ENCODE measurements at places on chromosomes 4 and X.

- no peak for DNase-seq
These were observed 104.7 kb downstream of the GATB start for GRCh38 chr4:151656058-151656457.

DNA sequence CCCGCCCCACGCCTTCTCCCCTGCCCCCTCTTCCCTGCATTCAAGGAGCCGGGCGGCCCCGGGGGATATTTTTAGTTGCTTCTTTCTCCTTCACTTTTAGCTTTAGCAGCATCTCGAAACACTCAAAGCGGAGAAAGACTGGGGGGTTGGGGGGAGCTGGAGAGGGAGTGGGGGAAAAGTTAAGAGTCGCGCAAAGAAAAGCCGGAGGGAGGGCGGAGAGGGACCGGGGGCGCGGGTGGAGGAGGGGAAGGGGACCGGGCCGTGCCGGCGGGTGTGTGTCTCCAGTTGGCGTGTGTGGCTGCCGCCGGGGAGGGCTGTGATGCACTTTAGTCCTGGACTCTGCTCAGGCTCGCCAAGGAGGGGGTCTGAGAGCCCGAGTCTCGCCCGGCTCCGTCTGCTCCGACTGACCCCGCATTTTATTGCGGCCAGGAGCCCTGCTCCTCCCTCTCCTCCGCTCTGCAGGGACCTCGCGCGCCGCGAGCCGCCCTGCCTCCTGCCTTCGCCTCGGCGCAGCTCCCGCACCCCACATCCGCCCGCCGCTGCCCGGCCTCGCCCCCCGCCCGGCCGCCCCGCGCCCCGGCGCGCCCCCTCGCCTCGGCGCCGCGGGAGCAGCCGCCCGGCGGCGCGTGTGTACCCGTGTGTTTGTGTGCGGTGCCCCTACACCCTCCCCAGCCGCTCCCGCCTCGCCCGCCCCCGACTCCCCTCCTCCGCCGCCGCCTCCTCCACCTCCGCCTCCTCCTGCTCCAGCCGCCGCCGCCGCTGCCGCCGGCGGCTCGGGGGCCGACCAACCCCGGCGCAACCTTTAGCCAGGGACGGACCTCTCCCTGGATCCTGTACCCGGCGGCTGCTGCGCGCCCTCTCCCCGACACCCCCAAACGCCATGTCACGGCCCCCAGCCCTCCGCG lies 1.4 kb downstream of the ZNF827 start:
- peak; percentile 37 for DNase-seq

DNA sequence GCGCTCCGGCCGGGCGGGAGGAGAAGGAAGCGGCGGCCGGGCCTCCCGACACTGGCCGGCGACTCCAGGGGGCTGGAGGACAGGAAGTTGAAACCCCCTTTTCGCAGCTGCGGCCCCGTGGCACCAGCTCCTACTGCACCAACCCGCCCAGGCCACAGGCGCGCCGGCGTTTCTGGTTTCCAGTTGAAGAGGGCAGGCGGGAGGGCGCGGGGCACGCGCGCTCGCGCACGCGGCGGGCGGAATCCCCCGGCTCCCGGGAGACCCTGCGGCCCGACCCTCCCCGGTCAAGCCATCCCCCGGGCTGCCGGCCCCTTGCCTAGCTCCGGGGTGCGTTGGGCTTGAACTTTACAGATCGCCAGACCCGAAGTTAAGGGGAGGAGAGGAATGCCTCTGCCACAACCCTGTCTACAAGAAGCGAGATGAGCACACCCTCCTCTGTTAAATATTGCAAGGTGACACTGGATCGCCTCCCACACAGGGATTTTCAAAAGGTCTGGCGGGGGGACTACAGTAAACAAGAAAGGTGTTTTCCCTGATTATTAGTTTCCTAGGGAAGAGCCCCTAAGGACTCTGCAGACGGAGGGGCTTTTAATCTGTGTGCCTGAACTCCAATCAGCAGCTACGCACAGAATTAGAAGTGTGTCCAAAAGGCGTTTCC lies 1.4 kb downstream of the ELOVL6 start:
- DNase-seq: peak; percentile 53

DNA sequence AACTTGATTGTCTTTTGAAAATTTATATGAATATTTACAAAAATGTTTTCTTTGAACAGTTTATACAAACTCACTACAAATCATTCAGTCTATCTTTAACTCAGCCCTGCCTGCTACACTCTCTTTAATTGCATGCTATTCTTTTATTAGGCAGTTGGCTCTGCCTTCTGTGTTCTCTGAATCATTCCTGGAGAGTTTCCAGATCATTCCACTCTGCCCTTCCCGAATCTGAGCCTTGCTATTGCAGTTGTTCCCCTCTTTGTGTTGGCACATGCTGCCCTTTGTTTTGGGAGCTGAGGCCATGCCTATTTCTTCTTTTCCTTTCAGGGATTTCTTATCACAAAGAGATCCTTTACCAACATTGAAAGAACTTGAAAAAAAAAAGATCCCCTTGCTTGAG lies 8.7 kb upstream of the TECRL start:
- no peak for DNase-seq

DNA sequence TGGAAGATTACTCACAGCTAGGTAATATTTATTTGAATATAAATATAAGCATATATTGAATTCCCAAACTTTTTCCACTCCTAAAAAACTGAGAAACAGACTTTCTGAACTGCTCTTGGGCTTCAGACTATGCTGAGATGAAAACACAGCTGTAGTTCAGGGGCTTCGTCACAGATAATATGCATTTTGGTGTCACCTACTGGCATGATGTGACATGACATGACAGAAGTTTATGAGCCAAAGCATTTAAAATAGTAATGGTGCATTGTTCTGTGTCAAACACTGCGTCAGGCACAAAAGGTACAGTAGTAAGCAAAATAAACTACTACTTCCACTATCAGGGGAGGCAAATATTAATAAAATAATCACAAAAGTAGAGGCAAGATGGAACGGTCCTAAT lies 171.3 kb downstream of the BTC start:
- DNase-seq: no peak

DNA sequence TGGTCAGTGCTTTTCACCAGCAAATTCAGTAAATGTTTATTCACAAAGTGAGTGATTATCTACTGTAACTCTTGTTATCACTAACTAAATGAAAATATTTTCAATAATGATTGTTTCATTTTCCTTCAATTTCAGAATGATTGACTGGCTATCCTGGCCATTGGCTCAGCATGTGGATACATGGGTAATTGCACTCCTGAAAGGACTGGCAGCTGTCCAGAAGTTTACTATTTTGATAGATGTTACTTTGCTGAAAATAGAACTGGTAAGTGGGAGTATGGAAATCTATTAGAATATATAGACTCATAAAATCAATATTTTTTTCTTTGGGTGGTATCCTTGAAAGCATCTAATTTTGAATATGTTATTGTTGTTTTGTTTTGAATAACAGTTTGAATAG lies 10.9 kb downstream of the USP38 start:
- no peak for DNase-seq

GRCh38 chr4:100511896-100512295 lies 5.9 kb downstream of the EMCN start:
- no peak for DNase-seq

- DNase-seq: no peak
These were observed 2.8 kb upstream of the PRR27 start for GRCh38 chr4:70151271-70151670.

- no peak for DNase-seq
These were observed 671 bp downstream of the HPF1 start for GRCh38 chr4:169756971-169757574.

DNA sequence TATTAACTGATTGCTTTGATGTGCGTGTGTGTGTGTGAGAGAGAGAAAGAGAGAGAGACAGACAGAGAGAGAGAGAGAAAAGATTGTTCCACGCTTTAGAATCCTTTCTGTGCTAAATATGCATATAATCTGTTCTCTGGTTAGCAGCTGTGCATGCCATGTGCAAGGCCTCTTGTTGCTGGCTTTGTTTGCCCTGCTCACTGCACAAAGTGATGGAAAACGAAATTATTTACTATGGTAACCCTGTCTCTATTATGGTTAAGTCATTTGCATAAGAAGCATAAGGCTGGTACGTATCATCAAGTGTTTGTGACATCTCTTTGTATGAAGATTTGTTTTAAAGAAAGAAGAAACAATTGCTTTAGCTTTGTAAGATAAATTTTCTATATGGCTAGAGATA lies 190.2 kb upstream of the POF1B start:
- no peak for DNase-seq

DNA sequence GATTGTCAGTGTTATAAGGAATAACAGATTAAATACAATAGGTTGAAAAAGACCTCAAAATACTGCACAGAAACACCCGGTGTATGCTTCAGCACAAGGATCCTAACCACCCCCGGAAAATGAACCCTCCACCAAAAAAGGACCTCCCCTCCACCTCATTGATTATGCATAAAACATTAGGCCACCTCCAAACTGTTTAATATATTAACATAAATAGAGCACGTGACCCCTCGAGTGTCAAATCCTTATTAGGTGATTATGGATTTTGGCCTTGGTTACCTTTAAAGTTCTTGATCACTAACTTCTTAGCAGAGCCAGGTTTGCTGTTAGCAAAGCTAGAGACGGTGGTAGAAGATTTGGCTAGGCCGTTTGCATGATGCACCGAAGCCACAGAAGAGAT lies 958 bp downstream of the CUL4B start:
- DNase-seq: no peak

DNA sequence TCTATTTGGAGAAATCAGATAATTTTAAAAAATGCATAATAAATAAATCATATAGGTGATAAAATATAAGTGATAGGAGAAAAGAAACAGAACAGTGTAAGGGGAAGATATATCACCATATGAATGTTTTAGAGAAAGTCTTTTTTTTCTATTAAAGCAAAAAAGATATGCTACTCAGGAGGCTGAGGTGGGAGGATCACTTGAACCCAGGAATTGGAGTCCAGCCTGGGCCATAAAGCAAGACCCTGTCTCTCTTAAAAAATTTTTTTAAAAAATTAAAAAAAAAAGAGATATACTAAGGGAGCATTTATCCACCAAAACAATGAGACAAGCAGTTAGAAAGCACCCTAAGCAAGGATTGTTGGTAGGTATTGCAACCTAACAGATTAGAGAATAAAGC lies 6.1 kb downstream of the TMEM156 start:
- no peak for DNase-seq

GRCh38 chrX:133630362-133630761 lies 215.1 kb upstream of the GPC4 start:
- DNase-seq: no peak

DNA sequence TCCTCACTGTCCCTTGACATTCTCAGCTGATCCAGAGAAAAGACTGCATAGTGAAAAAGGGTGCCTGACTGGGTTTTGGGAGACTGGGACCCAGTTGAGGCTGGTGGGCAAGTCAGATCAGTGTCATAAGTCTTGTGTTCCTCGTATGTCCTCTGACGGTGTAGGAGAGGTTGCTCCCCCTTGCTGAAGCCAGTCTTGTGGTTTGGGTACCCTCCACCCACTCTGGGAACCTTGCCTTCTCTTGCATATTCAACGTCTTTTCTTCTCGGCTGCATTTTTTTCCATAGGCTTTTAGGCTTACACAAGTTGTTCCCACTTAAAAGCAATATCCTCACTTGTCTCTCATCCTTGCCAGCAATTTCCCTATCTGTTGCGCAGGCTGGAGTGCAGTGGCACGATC lies 211.9 kb downstream of the PTTG2 start:
- DNase-seq: no peak

GRCh38 chrX:5632887-5633286 lies 595.8 kb downstream of the NLGN4X start:
- no peak for DNase-seq

DNA sequence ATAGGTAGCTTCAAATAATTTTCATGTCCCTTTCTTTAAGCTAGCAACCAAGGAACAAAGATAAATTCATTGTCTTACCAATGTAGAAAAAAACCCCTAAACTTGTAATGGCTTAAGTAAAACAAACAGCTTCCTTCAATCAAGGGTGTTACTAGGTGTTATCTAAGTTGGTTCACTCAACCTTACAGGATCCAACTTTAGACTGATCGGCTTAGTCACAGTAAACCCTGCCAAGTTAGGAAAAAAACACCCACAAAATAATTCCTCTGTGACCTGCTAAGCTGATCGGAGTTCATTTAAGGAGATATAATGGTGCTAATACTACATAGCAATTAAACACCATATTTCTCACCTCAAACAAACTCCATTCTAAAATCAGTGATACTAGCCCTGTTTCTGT lies 10.1 kb downstream of the AIFM1 start:
- DNase-seq: no peak

DNA sequence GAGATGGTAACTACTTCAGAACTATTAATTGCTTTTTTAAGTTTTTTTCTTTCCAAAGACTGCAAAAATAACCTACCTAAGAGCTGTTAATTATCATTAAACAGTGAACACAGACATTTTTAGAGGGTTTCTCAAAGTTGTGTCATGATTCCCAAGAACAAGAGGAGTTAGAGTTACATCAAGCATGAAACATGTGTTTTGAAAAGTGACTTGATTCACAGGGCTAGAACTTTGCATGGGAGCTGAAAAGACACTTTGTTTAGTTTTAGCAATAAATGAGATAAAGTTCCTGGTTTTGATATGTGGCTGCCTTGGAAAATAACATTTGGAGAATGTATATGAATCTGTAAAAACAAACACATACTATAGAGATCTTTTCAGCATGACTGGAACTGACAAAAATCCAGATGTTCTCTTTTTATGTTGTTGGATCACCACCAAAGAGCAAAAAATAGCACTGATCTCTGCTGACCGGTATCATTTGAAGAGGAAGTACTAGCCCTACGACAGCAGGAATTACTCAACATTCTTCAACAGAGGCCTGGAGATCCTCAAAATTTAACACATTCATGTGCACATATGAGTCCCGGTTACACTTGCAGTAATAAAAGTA lies 173.0 kb upstream of the PCDH18 start:
- DNase-seq: no peak

DNA sequence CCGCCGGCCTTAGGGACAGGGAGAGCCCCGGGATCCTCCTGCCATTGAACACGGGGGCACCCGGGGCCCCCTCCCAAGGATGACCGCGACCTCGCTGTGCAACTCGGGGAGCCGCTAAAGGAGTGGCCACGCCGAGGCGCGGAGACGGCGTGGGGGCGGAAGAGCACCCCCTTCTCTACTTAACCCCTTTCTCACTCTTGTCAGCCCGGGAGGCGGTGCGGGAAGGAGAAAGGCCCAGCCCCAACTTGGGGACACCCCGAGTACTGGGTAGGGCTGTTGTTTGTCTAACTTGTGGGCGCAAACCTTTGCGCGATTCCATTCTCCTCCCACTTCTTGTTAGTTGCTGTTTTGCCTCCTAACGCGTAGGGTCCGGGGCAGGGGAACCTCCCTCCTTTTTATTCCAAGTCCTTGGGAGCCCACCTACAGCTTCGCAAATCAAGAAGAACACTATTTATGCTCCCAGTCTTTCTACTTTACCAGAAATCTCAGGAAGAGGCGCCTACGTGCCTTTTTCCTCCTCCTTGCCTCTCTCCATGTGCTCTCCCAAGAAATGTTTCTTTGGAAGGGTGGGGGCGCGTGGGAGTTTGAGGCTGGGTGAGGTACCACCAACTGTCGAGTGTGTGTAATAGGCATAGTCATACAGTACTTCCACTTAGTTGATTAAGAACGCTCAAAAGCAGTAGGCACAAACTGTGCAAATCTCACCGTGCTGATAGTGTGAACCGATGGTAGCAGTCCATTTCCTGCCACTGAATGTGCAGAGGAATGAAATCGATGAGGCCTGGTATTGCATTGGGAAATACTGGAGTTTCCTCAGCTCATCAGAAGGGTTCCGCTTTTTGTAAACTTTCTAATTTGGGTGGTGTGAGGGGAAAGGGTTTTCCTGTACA lies 813 bp downstream of the DIAPH2 start:
- peak; percentile 43 for DNase-seq

GRCh38 chr4:66972087-66972486 lies 573.2 kb downstream of the CENPC start:
- DNase-seq: no peak

GRCh38 chr4:55033296-55033695 lies 92.1 kb downstream of the KDR start:
- no peak for DNase-seq
